Amygdala (tissue), 56 donors: ENCODE measurements at places on chromosomes 4 and X.

- DNase-seq, result no peak
Observed at GRCh38 chr4:37805091-37805490, 21.4 kb upstream of the PGM2 start.

- DNase-seq, result no peak
Observed at GRCh38 chrX:48800574-48801279, 1.1 kb upstream of the HDAC6 start.

DNA sequence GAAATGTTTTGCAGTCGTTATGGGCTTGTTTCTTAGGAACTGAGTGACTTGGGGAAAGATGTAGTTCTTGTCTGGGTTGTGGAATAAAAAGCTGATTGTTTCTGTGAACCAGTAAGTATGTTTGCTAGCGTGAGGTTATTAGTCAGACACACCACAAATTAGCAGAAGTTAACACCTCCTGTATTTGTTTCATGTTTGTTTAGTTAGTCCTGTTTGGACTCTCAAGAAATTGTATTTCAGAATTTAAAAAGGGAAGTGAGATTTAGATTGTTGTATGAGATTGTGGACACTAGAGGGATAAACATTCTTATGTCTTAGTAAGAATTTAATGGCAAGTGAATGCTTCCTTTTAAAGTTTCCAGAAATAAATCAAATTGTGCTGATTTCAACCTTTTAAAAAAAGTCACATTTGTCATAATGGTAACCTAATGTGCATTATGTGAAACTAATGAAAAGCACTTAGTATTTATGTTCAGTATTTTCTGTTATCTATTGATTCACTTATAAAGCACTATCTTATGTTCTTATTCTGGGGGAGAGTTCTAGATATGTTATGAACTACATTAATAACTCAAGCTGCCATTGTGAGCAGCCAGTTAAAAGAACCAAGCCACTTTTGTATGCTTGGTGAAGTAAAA, 25.6 kb downstream of the ATP10D start:
- DNase-seq, result no peak

GRCh38 chrX:51802917-51803688, 59.9 kb downstream of the GSPT2 start:
- peak; percentile 10 for DNase-seq

GRCh38 chr4:121370729-121371325, 10.0 kb downstream of the QRFPR start:
- DNase-seq, result no peak

- DNase-seq, result no peak
Observed at GRCh38 chr4:15244354-15244753, 183.5 kb upstream of the C1QTNF7 start.

DNA sequence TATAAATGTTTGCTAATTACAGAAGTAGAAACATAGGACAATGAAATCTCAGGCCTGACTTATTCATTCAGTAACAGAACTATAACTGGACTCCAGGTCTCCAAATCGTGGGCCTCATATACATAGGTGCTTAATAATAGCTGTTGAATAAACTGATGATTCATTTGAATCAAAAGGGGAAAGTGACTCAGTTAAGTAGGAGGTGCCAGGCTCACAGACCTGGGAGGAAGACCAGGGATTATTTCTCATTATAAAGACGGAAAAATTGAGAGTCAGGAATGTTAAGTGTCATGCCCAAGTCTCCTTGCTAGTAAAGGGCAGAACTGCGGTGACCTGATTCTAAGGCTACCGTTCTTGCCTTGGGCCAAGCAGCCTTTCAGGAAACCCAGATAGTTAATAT, 131.5 kb downstream of the HS3ST1 start:
- no peak for DNase-seq
